ENCODE measurements at places on chromosomes 6 and 20.

GRCh38 chr6:47492355-47492754, 14.8 kb downstream of the CD2AP start:
- no peak for DNase-seq

DNA sequence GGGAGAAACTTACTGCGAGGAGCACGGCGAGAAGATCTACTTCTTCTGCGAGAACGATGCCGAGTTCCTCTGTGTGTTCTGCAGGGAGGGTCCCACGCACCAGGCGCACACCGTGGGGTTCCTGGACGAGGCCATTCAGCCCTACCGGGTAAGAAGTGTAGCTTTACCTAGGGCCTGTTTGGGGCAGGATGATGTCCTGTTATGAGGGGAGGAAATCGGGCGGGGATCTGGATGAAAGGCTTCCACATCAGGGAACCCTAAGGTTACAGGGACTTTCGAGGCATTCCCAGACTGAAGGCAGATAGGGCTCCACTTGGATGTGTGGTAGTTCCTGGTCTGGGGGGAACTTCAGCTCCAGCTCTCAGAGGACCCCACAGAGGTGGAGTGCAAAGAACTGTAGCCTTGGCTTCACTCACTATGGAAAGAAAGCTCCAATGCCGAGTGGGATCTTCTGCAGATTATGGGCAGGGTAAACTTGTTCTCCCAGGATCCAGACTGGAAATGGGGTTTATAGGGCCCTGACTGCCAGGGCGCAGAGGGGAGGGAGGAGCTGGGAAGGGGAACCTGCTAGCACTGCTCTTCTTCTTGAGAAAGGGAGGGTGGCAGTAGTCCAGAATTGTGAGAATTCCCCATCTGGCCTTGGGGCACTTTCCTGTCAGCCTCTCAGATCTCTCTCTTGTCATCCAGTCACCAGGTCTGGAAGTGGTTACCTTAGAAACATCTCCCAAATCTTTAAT, 740 bp downstream of the TRIM15 start:
- DNase-seq: no peak

DNA sequence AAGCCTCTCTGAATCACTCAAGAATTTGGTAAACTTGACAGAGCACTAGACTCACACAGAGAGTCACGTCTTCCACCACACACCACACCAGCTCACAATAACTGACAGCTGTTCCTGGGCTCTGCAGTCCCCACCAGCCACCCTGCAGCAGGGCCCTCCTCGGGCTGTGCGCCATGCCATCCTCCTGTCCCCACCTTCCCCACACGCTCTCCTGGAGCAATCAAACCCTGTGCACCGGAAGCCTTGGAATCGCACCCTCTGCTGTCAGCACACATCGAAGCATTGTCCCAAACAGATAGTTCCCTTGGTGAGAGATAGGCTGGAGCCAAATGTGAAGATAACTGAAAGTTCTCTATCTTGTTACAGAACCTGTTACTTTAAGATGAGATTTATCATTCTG, 191.0 kb downstream of the TBXT start:
- DNase-seq: no peak

GRCh38 chr20:54351371-54352136, 123.8 kb upstream of the DOK5 start:
- no peak for DNase-seq

GRCh38 chr6:45625191-45625664, 247.5 kb upstream of the SUPT3H start:
- no peak for DNase-seq

Measured in neural crest cell (in vitro differentiated cells).